ENCODE measurements at places on chromosomes 16 and 17.

DNA sequence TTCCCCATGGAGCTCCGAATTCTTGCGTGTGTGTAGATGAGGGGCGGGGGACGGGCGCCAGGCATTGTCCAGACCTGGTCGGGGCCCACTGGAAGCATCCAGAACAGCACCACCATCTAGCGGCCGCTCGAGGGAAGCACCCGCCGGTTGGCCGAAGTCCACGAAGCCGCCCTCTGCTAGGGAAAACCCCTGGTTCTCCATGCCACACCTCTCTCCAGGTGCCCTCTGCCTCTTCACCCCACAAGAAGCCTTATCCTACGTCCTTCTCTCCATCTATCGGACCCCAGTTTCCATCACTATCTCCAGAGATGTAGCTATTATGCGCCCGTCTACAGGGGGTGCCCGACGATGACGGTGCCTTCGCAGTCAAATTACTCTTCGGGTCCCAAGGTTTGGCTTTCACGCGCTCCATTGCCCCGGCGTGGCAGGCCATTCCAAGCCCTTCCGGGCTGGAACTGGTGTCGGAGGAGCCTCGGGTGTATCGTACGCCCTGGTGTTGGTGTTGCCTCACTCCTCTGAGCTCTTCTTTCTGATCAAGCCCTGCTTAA is 617 bp upstream of the SENP3 start:
- H3K4me1 ChIP-seq = peaks cover 7% of the 10 kb centered on the region
- H3K27ac ChIP-seq = peak overlapping the region; percentile 81
- H3K36me3 ChIP-seq = peaks cover 15% of the 10 kb centered on the region
- peak overlapping the region; percentile 63 for H3K4me3 ChIP-seq
- no peaks in the 10 kb centered on the region for H3K27me3 ChIP-seq

DNA sequence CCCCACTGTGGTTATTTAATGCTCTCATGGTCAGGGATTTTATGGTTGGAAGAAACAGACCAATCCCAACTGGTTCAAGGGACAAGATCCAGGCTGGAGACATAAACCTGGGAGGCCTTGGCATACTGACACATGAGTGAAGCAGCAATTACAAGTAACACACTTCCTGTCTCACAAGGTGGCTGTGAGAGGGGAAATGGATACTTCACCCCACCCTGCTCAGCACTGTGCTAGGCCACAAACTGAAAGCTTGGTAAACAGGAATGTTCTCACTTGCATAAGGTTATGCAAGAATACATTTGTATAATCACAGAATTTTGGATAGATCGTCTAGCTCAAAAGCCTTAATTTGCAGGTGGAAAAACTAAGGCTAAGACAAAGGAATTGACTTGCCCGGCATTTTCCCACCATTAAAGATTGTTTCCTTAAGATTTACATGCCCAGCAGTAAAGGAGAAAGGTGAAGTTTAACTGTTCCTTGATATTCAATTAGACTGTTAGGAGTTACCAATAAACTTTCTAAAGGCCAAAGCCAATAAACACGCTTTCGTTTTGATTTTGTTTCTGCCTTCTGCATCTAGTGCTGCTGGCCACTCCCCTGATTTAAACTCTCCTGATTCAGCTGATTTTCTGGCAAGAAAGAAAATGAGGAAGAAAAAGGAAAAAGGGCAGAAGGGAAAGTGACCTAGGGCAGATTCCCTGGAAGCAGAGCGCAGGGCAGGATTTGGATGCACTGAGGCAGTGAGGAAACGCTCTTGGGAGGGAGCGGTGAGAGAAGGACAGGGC is 215.6 kb upstream of the CDH5 start:
- H3K4me1 ChIP-seq = no peaks in the 10 kb centered on the region
- H3K4me3 ChIP-seq = no peak overlapping the region
- DNase-seq = no peak
- no peaks in the 10 kb centered on the region for H3K27me3 ChIP-seq
- no peak overlapping the region for H3K27ac ChIP-seq

GRCh38 chr17:77186141-77186604 is 45.4 kb downstream of the SEC14L1 start:
- peaks cover under 1% of the 10 kb centered on the region for H3K36me3 ChIP-seq
- H3K4me3 ChIP-seq = no peak overlapping the region
- H3K27ac ChIP-seq = no peak overlapping the region
- DNase-seq = no peak
- no peaks in the 10 kb centered on the region for H3K27me3 ChIP-seq
- H3K4me1 ChIP-seq = no peaks in the 10 kb centered on the region

DNA sequence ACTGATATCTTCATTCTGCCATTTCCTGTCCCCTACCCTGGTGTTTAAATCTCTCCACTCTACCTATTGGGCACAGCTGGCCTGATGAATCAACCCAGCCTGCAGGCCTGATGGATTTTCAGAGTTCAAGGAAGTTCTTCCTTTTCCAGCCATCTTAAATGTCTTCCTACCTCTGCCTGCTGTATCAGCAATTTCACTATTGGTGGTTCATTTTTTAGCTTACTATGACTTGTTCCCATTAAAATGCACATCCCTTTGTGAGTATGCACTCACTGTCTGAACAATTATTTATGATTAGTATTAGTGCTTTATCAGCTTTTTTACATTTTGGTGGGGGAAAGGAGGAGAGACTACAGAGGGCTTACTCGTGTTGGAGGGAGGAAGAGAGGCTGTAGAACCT is 48.6 kb upstream of the CRHR1 start:
- DNase-seq = no peak
- no peaks in the 10 kb centered on the region for H3K4me1 ChIP-seq
- H3K27ac ChIP-seq = no peak overlapping the region
- H3K4me3 ChIP-seq = no peak overlapping the region
- H3K36me3 ChIP-seq = no peaks in the 10 kb centered on the region

GRCh38 chr16:17936766-17937402 is 399.7 kb downstream of the NPIPA8 start:
- no peak overlapping the region for H3K27ac ChIP-seq
- no peaks in the 10 kb centered on the region for H3K27me3 ChIP-seq
- H3K4me1 ChIP-seq = no peaks in the 10 kb centered on the region
- H3K4me3 ChIP-seq = no peak overlapping the region

GRCh38 chr17:2391597-2392251 is 9.1 kb downstream of the MNT start:
- H3K36me3 ChIP-seq = no peaks in the 10 kb centered on the region
- H3K27me3 ChIP-seq = no peaks in the 10 kb centered on the region
- H3K4me3 ChIP-seq = no peak overlapping the region
- H3K27ac ChIP-seq = no peak overlapping the region

- H3K27me3 ChIP-seq = no peaks in the 10 kb centered on the region
- H3K27ac ChIP-seq = peak overlapping the region; percentile 6
- DNase-seq = peak; percentile 34
Observed at GRCh38 chr16:86554599-86554916, 477 bp downstream of the MTHFSD start.

DNA sequence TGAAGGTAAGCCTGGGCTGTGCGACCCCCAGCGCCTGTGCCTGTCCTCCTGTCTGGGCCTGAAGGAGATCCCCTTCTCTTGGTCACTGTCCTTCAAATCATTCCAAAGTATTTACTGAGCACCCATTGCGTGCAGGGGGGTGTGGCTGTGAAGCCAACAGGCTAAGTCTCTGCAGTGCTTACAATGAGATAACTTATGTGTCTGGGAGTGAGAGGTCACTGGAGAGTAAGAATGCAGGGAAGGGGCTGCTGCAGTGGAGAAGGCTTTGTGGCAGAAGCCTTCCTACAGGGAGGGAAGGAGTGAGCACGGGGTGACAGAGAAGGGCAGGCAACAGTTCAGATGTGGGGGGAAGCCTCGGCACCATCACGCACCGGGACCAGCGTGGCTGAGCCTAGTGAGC is 11.2 kb upstream of the SMIM5 start:
- peak; percentile 26 for DNase-seq
- no peaks in the 10 kb centered on the region for H3K36me3 ChIP-seq
- no peak overlapping the region for H3K4me3 ChIP-seq
- H3K27me3 ChIP-seq = no peaks in the 10 kb centered on the region
- no peak overlapping the region for H3K27ac ChIP-seq
- no peaks in the 10 kb centered on the region for H3K4me1 ChIP-seq

- H3K36me3 ChIP-seq = no peaks in the 10 kb centered on the region
- H3K4me3 ChIP-seq = no peak overlapping the region
- no peaks in the 10 kb centered on the region for H3K4me1 ChIP-seq
- H3K27ac ChIP-seq = no peak overlapping the region
Observed at GRCh38 chr17:3659541-3660111, 8.8 kb downstream of the TAX1BP3 start.

DNA sequence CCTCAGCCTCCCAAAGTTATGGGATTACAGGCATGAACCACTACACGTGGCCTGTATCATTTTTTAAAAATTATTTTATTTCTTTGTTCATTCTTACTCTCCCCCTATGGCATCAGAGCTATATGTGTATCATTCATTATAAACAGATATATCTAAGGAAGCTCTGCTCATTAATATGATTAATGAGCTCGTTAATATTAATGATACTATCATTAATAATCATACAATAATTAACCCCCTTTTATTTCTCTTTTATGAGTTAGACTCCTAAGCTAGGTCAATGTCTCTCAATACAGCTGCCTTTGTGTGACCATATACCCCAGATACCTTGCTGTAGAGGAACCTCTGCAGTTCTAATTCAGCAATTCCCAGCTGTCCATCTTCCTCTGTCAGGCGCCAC is 4.5 kb upstream of the RSKR start:
- no peak for DNase-seq
- no peaks in the 10 kb centered on the region for H3K27me3 ChIP-seq
- H3K36me3 ChIP-seq = peaks cover 35% of the 10 kb centered on the region

- no peak for DNase-seq
- no peaks in the 10 kb centered on the region for H3K27me3 ChIP-seq
Observed at GRCh38 chr17:2449486-2449885, 48.6 kb upstream of the MNT start.

- peaks cover 8% of the 10 kb centered on the region for H3K36me3 ChIP-seq
- H3K27me3 ChIP-seq = no peaks in the 10 kb centered on the region
- H3K4me1 ChIP-seq = no peaks in the 10 kb centered on the region
- no peak overlapping the region for H3K4me3 ChIP-seq
- no peak overlapping the region for H3K27ac ChIP-seq
Observed at GRCh38 chr17:5019475-5019956, 15.7 kb downstream of the SLC52A1 start.

DNA sequence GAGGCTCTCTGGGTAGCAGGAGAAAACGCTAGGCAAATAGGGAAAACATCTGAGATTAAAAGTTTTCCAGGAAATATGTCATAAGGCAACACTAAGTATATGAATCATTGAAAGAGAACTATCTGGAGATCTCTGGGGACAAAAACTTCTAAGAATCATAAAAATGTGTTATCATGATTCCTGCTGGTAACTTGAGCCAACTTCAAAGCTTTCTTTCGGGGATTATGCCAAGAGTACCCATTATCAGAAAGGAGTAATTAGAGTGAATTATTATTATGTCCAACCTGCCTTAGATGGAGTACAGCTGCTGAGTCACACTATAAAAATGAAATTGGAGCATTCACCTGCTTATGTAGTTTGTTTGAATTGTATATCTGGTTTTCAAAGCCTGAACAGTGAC is 488.5 kb upstream of the SOX9 start:
- no peaks in the 10 kb centered on the region for H3K4me1 ChIP-seq
- H3K4me3 ChIP-seq = no peak overlapping the region
- H3K27ac ChIP-seq = no peak overlapping the region

DNA sequence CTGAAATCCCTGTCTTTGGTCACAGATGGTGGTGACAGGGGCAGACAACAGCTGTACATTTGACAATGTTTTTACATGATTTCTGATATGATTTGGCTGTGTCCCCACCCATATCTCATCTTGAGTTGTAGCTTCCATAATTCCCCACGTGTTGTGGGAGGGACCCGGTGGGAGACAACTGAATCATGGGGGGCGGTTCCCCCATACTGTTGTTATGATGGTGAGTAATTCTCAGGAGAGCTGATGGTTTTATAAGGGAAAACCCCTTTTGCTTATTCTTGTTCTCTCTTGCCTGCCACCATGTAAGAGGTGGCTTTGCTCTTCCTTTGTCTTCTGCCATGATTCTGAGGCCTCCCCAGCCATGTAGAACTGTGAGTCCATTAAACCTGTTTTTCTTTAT is 353.9 kb downstream of the CPPED1 start:
- no peak for DNase-seq
- H3K36me3 ChIP-seq = no peaks in the 10 kb centered on the region
- no peak overlapping the region for H3K4me3 ChIP-seq
- H3K4me1 ChIP-seq = no peaks in the 10 kb centered on the region

- H3K36me3 ChIP-seq = no peaks in the 10 kb centered on the region
- no peaks in the 10 kb centered on the region for H3K27me3 ChIP-seq
- H3K27ac ChIP-seq = no peak overlapping the region
- DNase-seq = no peak
Observed at GRCh38 chr16:78871241-78871640, 729.3 kb downstream of the MAF start.

DNA sequence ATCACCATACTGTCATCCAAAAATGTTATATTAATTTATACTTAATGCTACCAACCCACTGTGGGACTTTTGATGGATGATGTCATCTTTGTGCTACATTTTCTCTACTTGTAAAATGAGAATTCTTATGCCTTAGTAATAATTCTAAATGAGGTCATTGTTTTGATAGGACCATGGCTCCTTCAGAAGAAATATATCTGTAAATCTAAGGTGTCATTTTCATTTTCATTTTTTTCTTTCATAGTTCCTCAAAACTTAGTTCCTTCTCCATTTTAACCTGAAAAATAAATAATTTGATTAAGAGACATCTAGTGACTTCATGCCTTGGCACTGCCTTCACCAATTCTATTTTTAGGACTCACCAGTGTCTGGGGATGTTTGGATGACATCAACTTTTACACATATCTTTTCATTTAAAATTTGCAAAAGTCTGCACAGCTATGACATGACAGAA is 48.7 kb downstream of the GPRC5B start:
- H3K27me3 ChIP-seq = no peaks in the 10 kb centered on the region
- no peak for DNase-seq
- H3K27ac ChIP-seq = no peak overlapping the region
- H3K36me3 ChIP-seq = no peaks in the 10 kb centered on the region
- H3K4me1 ChIP-seq = no peaks in the 10 kb centered on the region

- H3K36me3 ChIP-seq = no peaks in the 10 kb centered on the region
- H3K4me3 ChIP-seq = no peak overlapping the region
- H3K27me3 ChIP-seq = no peaks in the 10 kb centered on the region
- no peak overlapping the region for H3K27ac ChIP-seq
Observed at GRCh38 chr16:48008011-48008525, 147.7 kb downstream of the ABCC12 start.
